ENCODE measurements at places on chromosomes 1 and 21.
A peak's percentile ranks its signal among the peaks of the same experiment; 100 is the strongest.

DNA sequence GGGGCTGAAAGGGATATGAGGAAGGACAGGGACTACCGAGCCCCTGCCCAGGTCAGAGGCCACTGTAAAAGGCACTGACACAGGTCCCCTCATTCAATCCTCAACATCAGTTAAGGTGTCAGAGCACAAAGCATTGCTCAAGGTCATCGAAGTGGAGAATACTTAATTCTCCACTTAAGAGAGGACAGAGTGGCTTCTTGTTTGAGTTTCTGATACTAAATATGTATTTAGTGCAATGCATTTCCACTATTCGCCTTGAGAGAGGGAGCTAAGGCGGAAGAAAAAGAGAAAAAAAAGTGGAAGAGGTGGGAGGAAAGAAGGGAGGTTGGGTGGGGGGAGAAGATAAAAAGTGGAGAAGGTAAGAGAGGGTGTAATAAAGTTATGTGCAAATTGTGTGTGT is 100.1 kb upstream of the SPATA6 start:
- no peak for DNase-seq

GRCh38 chr1:81619156-81619555 is 181.6 kb upstream of the ADGRL2 start:
- no peak for DNase-seq

DNA sequence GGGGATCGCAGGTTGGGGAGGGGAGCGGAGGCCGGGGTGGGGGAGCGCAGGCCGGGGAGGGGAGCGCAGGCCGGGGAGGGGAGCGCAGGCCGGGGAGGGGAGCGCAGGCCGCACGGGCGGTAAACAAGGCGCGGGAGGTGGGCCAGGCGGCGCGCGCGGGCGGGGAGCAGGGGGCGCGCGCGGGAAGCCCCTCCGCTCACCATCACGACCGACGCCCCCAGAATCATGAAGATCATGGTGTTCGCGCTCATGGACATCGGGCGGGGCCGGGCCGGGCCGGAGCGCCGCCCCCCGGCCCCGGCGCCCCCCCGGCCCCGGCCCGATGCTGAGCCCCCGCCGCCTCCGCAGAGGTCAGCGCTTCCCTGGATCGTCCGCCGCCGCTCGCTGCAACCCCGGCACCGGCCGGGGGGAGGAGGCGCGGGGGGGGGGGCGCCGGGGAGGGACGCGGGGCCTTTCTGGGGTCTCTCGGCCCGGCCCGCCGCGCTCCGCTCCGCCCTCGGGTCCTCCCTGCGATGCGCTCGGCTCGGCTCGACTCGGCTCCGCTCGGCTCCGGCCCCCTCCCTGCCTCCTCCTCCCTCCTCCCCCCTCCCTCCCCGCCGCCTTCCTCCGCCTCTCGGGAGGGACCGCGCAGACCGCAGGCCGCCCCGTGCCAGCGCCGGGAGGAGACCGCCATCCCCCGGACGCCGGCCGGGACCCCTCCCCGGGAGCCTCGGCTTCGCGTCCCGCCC is at the start of gene TMEM240:
Gene TMEM240, minus strand, starts transcription at position 535 of the 728 bp plus-strand sequence. Its CDS starts 278 bp downstream, at position 257.
- DNase-seq, result no peak

GRCh38 chr1:57192222-57192621 is 226.4 kb upstream of the C8B start:
- no peak for DNase-seq

DNA sequence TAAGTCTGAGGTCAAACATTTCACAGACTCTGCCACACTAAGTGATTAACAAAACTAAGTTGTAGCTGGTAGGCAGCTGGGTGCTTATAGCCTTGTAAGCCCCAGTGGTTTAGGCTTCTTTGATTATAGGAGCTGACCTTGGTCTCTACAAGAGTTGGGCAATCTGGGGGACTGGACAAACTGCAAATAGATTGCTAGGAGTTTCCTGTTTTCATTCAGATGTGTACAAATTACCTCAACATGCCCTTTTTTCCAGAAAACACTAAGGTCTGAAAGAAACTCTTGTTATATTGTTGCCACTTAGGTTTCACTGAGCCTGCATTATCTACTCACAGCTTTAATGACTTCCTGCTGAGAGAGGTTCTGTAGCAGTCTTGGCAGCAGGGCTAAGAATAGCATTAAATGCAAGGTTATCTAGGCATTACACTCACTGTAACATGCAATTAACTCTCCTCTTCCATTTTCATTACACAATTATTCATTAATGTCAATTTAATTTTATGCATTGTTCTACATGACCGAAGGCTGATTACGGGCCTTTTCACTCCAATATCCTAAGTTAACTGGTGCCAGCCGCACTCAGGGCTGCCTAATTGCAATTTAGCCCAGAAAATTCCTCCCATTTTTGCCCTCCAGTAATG is 314.0 kb downstream of the LMO4 start:
- peak; percentile 13 for DNase-seq

- DNase-seq, result peak; percentile 11
Observed at GRCh38 chr1:218671573-218671972, 326.4 kb downstream of the TGFB2 start.

DNA sequence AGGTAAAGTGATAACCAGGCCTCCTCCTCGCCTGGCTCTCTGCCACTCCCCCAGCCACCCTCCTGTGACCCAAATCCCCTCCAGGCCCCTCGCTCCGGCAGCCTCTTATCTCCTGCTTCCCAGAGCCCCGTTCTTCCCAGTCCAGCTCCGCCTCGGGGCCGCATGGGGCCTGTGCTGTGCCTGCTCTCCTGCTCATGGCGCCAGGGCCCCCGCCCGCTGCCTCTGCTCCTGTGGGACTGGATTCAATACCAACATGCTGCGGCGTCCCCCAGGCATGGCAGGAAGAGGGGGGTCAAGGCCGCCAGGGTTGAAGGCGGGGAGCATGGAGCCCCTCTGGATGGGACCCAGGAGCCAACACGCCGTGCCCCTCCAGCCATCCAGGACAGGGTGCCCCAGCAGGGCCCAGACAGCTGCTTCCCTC is 213.0 kb upstream of the VAMP3 start:
- DNase-seq, result no peak

GRCh38 chr1:920521-920920 is 3.2 kb upstream of the SAMD11 start:
- no peak for DNase-seq

DNA sequence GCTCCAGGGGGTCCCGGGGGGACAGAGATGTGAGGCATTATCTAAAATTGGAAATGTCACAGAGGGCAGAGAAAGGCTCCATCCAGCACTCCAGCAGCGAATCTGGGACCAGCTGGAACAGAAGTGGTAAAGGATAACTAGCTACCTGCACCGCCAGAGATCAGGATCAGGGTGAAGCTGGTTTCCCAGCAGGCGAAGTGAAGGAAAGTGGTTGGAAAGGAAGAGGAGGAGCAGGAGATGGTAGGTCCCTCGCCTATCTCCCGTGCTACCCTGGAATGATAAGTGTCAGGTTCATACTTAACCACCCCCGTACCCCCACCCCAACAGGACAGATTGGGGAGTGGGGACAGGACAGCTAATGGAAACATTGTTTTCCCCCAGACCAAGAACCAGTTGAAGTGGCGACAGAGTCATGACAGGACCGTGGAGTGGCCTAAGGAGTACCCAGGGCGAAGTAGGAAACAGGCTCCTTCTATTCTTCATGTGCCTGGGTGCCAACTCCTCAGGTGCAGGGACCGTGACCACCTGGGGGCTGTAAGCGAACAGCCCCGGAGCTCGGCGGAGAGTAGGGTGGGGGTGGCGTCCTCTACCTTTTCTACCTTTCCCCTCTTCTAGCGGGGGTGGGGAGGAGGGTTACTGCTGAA is 717 bp downstream of the B4GALT3 start:
- no peak for DNase-seq

DNA sequence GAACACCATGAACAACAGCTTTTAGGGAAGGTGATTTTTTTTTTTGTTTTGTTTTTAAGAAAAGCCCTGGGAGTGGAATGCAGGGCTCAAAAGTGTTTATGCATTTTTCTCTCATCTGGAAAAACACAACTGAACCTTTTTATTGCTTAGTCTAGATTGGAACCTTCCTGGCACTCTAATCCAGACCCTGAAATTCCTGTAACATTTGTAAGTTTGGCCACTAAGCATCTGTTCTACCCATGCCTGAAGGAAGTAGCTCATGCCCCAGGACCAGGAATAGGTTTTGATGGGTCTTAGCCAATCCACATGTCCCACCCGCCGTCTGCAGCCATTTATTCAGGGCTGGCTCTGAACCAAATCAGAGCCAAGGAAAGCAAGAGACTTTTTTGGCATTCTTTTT is 39.7 kb upstream of the SLC2A1 start:
- no peak for DNase-seq

DNA sequence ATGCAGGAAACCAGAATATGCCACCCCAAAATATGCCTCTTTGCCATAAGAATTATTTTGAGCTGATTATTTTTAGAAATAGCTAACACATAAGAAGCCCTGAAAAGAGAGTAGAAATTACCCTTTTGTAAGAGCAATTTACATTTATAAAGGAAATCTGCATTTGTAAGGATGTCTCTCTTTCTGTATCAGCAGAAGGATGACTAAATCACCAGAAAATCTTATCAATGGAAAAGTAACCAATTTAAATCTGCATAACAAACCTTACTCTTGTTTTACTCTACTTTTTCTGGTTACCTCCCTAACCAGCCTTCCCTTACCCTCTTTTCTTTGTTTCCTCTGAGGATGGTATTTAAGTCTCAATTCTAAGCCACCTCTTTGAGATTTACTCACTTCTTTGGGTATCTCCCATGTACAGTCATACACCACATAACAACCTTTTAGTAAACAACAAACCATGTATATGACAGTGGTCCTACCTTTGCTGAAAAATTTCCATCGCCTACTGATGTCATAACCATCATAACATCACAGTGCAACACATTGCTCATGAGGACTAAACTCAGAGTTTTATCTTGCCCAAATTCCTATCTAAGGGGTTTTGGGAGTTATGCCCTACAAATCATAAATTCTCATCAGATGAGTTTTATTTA is 126.6 kb upstream of the PLPPR4 start:
- no peak for DNase-seq

DNA sequence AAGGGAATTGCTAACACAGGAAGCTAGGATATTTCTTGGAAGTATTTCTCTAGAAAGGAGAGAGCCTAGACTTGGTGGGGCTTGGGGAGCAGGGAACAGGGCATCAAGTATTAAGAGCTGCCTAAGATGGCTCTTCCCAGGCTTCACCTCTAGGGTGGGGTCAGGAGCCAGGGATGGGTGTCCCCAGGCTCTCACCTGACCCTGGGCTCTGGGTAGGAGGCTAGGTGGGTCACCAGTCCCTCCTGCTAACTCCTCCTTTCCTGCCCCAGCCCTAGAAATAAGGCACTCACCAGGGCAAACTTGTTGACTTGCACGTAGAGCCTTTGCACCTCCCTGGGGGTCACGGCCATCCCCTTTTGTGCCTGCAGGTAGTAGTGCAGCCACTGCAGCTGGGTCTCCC is 15.0 kb downstream of the ETNK2 start:
- DNase-seq, result no peak

DNA sequence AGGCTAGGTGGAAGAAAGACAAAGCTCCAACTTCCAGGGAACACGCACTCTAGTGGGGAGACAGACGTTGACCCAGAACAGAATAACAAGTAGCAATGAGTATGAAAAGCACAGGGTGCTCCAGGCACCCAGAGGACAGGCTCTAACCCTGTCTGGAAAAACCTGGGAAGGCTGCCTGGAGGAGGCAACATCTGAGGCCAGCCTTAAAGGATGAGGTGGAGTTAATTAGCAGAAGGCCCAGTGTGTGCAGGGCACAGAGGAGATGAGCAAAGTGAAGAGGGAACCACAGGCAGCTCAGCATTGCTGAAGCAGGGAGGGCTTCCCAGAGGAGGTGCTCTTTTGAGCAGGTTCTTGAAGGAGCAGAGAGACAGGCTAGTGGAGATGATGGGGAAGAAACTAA is 126.7 kb upstream of the KLHDC7A start:
- DNase-seq, result no peak

DNA sequence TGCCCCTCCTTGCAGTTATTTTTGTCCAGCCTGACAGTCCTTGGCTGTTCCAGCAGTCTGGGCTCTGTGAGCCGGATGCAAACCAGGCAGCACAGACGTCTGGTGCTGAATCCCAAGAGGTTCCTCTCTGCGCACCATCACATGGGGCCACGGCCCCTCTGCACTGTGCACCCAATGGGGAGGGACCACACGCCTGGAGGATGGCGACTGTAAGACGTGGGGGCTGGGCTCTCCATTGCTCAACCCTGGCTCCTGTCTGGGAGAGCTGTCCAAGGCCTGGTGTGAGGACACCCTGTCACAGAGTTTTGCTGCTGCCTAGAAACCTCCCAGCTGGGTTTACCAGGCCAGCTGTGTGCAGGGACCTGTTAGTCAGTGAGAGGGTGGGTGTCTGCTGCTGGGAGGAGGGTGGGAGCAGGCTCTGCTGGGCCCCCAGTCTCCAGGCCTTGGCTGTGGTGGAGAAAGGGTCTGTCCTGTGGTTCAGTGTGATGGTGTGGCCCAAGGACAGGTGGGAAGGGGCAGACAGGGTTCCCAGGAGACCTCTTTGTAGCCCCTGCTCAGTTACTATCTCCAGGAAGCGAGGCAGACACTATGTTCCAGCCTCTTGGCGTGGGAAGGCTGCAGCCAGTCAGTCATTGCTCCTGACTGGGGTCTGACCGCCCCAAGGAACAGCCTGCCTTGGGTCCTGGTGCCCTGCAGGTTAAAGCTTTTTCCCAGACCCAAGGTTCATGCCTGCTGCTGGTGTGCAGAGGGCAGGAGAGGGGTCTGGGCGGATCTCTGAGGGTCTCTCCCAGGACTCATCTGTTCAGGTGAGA is 13.8 kb downstream of the HEYL start:
- DNase-seq, result no peak

DNA sequence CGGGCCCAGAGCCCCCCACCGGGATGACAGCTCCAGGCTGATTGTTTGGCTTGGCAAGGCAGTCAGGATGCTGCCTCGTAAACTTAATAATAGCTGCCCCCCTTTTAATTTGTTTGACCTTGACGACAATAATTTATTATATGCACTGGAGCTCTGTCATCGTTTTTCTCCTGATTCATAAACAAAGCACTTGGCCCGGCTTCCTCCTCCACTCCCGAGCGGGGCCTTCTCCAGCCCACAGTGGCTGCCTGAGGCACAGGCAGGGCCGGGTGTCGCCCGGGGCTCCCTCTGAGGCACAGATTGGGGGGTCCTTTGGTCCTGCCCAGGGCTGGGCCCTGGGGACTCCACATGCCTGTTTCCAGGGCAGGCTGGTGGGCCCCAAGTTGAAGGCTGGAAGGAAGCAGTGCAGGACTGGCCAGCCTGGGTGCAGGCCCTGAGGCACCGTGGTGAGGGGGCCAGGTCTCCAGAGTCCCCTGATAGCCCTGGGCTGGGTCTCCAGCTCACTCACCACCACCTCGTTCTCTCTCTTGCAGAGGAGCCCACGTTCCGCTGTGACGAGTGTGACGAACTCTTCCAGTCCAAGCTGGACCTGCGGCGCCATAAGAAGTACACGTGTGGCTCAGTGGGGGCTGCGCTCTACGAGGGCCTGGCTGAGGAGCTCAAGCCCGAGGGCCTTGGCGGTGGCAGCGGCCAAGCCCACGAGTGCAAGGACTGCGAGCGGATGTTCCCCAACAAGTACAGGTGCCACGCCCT is 52.0 kb upstream of the ARHGEF16 start:
- DNase-seq, result no peak

- no peak for DNase-seq
Observed at GRCh38 chr1:201181726-201182125, 8.9 kb upstream of the IGFN1 start.

- DNase-seq, result no peak
Observed at GRCh38 chr1:97845805-97846204, 75.0 kb downstream of the DPYD start.
